ENCODE measurements at places on chromosomes 1 and 21.
A peak's percentile ranks its signal among the peaks of the same experiment; 100 is the strongest.

GRCh38 chr1:163090321-163090945 is 21.3 kb downstream of the RGS4 start:
- no peaks in the 10 kb centered on the region for H3K27me3 ChIP-seq
- no peak overlapping the region for H3K27ac ChIP-seq
- no peaks in the 10 kb centered on the region for H3K36me3 ChIP-seq
- H3K4me3 ChIP-seq, result no peak overlapping the region
- H3K4me1 ChIP-seq, result peaks cover 6% of the 10 kb centered on the region

DNA sequence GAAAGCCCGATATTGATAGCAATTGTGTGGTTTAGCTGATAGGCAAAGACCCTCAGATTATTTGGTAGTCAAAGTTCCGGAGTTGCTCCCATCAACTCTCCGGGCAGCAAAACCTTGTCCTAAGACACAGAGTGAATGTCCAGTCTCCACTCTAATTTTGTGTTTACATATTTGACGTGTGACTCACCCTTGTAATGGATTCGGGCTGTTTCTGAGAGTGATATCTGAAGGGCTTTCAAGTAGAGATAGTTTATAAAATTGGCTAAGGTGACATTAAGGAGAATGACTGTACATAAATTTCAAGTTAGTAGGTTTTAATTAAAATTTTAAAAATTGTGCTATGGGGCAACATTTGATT is 154.2 kb downstream of the CNIH3 start:
- no peak overlapping the region for H3K4me3 ChIP-seq
- no peak overlapping the region for H3K27ac ChIP-seq
- H3K36me3 ChIP-seq, result no peaks in the 10 kb centered on the region
- H3K4me1 ChIP-seq, result peaks cover 10% of the 10 kb centered on the region
- DNase-seq, result peak; percentile 62

DNA sequence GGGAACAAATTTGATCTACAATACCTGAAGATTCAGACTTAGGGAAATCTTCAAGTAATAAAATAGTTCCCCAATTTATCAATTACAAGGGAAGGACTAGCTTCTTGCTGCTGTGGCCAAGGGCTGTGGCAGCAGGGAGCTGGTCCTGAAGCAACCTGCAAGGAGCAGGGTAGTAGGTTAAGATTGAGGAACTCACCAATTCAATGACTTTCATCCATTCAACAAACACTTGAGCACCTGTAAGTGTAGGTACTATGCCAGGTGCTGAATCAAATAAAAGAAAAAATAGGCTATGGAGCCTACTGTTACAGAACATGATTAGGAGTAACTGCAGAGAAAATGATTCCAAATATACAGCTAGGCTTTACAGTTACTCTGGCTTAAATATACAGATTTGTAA is 64.2 kb upstream of the RBM34 start:
- no peaks in the 10 kb centered on the region for H3K4me1 ChIP-seq
- no peak overlapping the region for H3K4me3 ChIP-seq
- no peak overlapping the region for H3K27ac ChIP-seq
- no peaks in the 10 kb centered on the region for H3K27me3 ChIP-seq
- H3K36me3 ChIP-seq, result peaks cover 16% of the 10 kb centered on the region
- no peak for DNase-seq

GRCh38 chr1:100757946-100758345 is 38.4 kb downstream of the VCAM1 start:
- no peak overlapping the region for H3K4me3 ChIP-seq
- DNase-seq, result no peak
- no peaks in the 10 kb centered on the region for H3K36me3 ChIP-seq

GRCh38 chr1:30718636-30719405 is 4.6 kb downstream of the MATN1 start:
- peak overlapping the region; percentile 60 for H3K4me3 ChIP-seq
- peak; percentile 96 for DNase-seq
- H3K36me3 ChIP-seq, result no peaks in the 10 kb centered on the region
- H3K27ac ChIP-seq, result peak overlapping the region; percentile 98
- H3K27me3 ChIP-seq, result no peaks in the 10 kb centered on the region

Measured in astrocyte (in vitro differentiated cells and primary cell).